T follicular helper cell (primary cell): ENCODE measurements at places on chromosomes 6 and 20.

DNA sequence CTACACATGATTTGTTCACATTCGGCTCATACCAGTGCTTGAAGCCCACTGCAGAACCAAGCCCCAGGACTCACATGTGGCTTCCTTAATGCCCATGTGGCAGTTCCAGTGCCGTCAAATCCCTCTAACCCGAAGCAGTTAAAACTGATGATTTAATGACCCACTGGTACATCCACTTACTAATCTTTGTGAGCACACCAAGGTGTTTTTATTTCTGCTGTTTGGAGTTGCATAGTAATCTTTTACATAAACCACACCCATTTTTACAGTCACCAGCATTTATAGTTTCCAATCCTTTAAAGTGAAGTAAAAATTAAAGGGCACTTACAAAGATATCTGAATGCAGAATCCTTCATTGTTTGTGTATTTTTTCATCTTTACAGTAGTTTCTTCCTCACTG, 232.0 kb downstream of the ANKRD60 start:
- no peak for DNase-seq

GRCh38 chr20:7010527-7010926, 243.0 kb downstream of the BMP2 start:
- DNase-seq, result no peak

GRCh38 chr20:36474563-36474962, 66.8 kb upstream of the MYL9 start:
- DNase-seq, result no peak

GRCh38 chr6:99608059-99608885, 1.6 kb downstream of the PRDM13 start:
- no peak for DNase-seq

DNA sequence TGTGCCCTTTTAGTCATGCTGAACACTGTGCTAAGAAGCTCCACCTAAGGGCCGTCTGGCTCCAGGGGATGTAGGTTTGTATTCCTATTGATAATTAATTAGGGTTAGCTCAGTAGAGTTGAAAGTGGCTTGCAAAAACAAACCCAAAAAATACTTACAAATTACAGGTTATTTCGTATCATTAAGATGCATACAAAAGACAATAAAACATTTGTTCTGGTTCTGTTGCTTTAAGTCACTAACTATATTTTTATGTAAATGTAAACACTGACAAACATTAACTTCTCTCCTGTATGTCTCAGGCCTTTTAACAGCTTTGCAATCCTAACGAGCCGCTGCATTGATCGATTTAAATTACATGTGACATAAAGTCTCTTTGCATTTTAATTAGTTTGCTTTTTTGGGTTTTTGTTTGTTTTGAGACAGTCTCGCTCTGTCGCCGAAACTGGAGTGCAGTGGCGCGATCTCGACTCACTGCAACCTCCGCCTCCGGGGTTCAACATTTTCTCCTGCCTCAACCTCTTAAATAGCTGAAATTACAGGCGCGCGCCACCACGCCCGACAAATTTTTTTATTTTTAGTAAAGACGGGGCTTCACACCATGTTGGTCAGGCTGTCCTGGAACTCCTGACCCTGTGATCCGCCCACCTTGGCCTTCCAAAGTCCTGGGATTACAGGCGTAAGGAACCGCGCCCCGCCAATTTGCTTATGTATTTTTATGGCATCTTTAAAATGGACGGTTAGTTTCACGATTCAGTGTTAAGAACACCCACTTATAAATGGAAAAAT, 110.9 kb downstream of the HFE start:
- DNase-seq, result no peak
